AG20443 (cell line): ENCODE measurements at places on chromosomes 11 and 22.
A peak's percentile ranks its signal among the peaks of the same experiment; 100 is the strongest.

DNA sequence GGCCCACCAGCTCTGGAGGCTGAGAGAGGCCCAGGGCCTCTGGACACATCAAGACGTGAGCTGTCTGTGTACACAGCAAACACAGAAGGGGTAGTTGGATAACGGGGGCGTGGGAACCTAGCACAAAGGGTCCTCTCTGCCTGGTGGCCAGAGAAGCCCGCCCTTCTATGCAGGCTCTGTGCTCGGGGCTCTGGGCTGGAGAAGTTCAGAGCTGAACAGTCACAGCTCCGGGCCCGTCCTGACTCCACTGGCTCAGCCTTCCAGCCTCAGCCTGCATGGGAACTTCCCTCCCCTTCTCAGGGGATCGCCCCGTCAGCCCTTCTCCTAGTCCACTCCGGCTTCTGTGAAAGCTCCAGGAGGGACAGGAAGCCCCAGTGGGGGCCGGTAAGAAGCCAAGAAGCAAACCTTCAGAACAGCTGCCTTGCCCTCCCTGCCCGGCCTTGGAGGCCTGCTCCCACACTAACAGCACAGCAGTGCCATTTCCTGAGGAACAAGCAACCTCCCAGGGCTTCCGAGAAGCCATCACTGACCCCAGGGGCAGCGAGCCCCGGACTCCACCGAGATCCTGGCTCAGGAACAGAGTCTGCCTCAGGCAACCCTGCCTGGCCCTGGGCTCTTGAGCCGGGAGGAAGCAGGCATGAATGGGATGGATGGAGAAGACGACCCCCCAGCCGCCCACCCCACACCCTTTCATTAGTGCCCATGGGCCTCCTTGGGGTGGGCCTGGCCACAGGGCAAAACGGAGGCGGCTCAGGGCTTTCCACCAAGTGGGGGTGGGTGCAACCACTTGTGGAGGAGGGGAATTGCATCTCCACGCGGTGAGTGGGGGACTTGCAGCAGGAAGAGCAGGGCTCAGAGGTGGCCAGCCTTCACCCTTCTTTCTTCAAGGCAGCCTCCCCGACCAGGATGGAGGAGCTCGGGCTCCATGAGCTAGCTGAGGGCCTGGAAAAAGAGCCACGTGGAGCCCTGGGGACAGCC lies 119.8 kb downstream of the ST3GAL4 start:
- DNase-seq: no peak

DNA sequence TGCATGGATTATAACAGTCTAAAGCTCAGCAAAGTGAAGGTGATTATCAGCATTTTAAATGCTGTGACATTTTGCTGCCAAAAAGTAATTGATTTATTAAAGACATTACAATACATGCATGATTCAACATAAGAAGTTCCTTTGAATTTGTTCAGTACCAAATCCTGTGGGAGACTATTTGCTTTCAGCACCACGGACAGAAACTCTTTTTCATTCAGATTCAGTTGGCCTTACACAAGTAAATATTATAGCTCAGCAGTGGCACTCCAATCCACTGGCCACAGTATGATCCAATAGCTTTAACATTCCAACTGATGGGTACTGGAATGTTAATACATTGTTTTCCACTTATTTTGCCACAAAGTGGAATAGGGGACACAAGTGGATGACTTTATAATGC lies 806.7 kb downstream of the NTM start:
- DNase-seq: peak; percentile 53

DNA sequence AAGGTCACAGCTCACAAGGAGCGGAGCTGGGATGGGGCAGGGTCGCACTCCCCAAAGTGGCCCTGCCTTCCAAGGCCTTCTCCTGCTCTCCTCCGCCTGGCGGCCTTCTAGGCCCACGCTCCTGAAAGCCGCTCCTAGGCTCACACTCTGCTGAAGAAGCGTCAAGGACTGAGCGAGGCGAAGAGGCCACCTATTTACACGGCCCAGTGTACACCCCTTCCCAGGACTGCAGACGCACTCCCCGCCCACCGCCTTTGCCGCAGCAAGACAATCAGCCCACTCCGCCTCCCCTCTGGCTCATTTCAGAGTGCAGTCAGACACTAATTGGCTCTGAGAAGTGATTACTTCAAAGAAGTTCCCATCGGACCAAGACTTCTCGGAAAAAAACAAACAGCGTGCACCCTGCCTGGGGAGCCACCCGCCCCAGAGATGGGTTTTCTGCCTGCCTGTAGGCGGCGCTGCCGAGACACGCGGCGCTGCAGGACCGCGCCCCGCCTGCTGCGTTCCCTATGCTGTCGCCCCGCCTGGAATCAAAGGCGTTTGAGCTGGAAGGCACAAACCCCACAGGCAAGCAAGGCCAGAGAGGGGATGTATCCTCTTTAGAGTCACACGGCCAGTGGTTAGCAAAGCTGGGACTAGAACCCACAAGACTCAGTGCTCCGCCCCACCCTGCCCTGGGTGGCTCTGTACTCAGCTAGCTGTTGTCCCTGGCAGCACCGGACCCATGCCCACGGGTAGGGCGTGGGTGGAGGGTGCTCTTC lies 414.8 kb downstream of the BUD13 start:
- no peak for DNase-seq

- DNase-seq: peak; percentile 25
Measured at GRCh38 chr11:128523641-128524040, 63.7 kb downstream of the ETS1 start.

DNA sequence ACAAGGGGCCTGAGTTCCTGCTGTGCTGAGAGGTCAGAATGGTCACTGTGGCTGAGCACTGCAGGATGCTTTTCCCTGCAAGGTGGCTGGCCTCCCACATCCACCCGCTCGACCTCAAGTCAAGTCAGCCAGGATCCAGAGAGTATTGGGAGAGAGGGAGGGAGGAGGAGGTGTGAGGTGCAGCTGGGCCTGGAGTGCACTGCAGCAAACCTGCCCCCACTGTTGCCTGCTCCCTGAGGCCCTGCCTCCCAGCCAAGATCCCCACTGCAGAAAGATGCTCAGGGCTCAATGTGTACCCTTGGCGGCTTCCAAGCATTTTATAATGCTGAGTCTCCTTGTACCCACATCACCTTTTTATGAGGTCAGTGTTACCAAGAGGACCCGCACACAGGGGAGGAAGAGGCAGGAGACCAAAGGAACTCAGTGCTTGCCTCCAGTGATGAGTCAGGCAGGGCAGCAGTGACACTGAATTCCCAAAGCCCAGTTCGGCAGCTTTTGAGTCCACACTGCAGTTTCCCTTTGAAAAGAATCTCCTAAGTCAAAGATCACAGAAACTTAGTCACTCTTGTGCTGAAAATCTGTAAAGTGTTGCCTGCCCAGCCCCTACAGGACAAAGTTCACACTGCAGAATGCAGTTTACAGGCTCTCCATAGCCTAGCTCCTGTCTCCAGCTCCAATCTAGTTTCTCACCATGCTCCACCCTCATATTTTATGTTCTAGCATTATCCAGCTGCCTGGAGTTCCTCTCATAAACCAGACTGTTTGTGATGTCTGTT lies 3.1 kb downstream of the ENDOD1 start:
- DNase-seq: peak; percentile 63
